ENCODE measurements at places on chromosomes 6 and 20. TPM values are rescaled to one million over a fixed set of nuclear protein-coding genes. Genes with fewer than 3 reads are reported as not detected.

DNA sequence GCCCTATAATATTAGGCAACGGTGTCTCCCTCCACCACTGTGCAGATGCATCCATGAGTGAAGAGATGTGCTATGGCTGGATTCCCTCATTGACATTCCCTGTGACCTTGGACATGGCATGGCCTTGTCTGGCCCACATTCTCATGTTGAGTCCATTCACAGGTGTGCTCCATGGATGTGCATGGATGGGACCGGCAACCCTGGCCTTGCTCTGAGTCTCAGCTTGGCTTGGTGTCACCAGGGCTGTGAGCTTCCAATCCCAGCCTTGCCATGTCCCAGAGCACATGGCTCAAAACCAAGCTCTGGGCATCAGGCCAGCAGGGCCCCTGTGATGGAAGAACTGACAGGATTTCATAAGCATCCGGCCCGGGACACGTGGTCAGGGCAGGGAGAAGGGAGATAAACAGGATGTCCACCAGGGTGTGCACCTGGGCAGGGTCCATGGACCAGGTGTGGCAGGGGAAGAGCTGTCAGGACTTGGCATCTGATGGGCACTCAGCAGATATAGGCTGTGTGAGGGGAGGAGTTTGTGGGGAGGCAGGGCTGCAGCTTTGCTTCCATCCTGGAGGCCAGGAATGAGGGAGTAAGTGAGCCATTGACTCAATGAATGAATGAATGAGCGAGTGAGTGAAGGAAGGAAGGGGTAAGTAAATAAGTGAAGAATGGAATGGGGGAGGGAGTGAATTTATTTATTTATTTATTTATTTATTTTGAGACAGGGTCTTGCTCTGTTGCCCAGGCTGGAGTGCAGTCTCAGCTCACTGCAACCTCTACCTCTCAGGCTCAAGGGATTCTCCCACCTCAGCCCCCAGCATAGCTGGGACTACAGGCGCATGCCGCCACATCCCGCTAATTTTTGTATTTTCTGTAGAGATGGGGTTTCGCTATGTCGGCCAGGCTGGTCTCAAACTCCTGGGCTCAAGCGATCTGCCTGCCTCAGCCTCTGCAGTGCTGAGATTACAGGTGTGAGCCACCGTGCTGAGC, 15.7 kb downstream of the NRSN2 start:
- no peak overlapping the region for H3K4me3 ChIP-seq
- H3K27ac ChIP-seq: peak overlapping the region; percentile 50
- H3K27me3 ChIP-seq: no peaks in the 10 kb centered on the region
- no peak for DNase-seq
- H3K36me3 ChIP-seq: no peaks in the 10 kb centered on the region

GRCh38 chr6:107545763-107546162, 55.8 kb downstream of the SOBP start:
- H3K4me3 ChIP-seq: no peak overlapping the region
- no peaks in the 10 kb centered on the region for H3K27me3 ChIP-seq
- peaks cover 7% of the 10 kb centered on the region for H3K4me1 ChIP-seq
- no peaks in the 10 kb centered on the region for H3K36me3 ChIP-seq

DNA sequence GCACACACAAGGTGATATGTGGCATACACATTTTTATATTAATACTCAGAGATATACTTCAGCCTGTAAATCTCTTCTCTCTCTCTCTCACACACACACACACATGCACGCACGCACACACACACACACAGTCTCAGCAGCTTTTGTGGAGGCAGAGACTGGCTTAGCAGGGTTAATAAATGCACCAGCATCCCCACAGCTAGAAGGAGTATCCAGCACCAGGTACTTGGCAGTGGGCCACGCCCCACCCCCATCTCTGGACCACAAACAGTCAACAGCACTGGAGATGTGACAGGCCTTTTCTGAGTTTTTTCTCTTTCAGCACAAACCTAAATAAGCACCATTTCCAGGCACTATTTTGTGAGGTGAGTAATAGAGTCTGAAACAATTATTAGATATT, 47.3 kb upstream of the LRFN2 start:
- no peak for DNase-seq
- H3K27ac ChIP-seq: no peak overlapping the region
- no peaks in the 10 kb centered on the region for H3K4me1 ChIP-seq
- H3K27me3 ChIP-seq: peaks cover 8% of the 10 kb centered on the region
- H3K4me3 ChIP-seq: no peak overlapping the region
- no peaks in the 10 kb centered on the region for H3K36me3 ChIP-seq

- peaks cover 5% of the 10 kb centered on the region for H3K4me1 ChIP-seq
- H3K4me3 ChIP-seq: no peak overlapping the region
- no peak overlapping the region for H3K27ac ChIP-seq
- no peak for DNase-seq
- no peaks in the 10 kb centered on the region for H3K27me3 ChIP-seq
- no peaks in the 10 kb centered on the region for H3K36me3 ChIP-seq
These were observed 173.7 kb upstream of the ID4 start for GRCh38 chr6:19663479-19663878.

GRCh38 chr20:17666481-17666880, 15.6 kb downstream of the RRBP1 start:
- H3K36me3 ChIP-seq: peaks cover 23% of the 10 kb centered on the region
- no peak overlapping the region for H3K4me3 ChIP-seq
- DNase-seq: no peak

DNA sequence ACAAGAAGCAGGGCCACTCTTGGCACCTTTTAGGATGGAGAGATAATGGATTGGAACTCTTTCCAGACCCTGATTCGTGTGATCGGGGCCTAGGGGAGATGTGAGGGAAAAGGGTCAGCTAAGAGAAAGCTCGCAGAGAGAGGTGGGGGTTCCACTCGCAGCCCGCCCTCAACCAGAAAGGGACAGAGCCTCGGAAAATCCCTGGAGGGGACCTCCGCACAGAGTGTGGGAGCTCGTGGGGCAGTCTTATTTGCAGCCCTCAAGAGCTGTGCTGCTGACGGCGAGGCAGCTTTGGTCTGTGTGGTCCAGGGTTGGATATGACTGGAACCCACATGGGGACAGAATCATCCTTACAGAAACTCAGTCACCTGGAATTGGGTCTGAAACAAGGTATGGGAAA, 184.3 kb upstream of the PMEPA1 start:
- H3K27me3 ChIP-seq: peaks cover 53% of the 10 kb centered on the region
- no peaks in the 10 kb centered on the region for H3K4me1 ChIP-seq
- H3K36me3 ChIP-seq: no peaks in the 10 kb centered on the region

DNA sequence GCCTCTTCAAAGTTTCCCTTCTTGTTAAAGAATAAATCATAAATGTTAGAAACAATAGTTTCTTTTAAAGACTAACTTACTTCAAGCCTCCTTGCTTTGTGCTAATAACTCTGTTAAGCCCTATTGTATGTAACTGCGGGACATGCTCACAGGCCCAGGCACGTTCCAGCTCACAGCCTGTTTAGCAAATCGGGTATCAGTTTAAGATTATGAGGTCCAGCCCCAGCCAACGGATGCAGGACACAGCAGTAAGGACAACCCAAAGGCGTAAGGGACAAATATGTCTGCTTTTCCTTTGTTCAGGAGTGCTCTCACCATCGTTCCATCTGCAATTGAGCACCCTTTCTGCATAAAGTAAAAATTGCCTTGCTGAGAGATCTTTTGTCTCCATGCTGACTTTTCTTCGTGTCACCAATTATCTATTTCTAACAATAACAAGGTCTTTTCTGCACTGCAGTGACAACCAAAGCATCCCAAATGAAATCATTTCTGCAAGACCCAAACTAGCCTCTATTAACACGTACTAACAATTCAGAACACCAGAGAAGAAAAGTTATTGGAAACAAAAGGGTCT, 1.4 kb downstream of the C6orf52 start:
- no peak overlapping the region for H3K27ac ChIP-seq
- DNase-seq: no peak
- no peaks in the 10 kb centered on the region for H3K36me3 ChIP-seq
- peaks cover 6% of the 10 kb centered on the region for H3K27me3 ChIP-seq

- no peak overlapping the region for H3K27ac ChIP-seq
- no peaks in the 10 kb centered on the region for H3K4me1 ChIP-seq
- H3K36me3 ChIP-seq: no peaks in the 10 kb centered on the region
These were observed 169.4 kb downstream of the EYS start for GRCh38 chr6:65537600-65537999.

GRCh38 chr20:48226642-48227041, 441.4 kb upstream of the SULF2 start:
- H3K4me1 ChIP-seq: no peaks in the 10 kb centered on the region
- peaks cover 20% of the 10 kb centered on the region for H3K27me3 ChIP-seq
- no peaks in the 10 kb centered on the region for H3K36me3 ChIP-seq
- no peak overlapping the region for H3K27ac ChIP-seq

GRCh38 chr6:73873081-73873480, 177.1 kb downstream of the CD109 start:
- no peaks in the 10 kb centered on the region for H3K27me3 ChIP-seq
- DNase-seq: no peak
- no peak overlapping the region for H3K27ac ChIP-seq
- peaks cover 1% of the 10 kb centered on the region for H3K4me1 ChIP-seq
- no peaks in the 10 kb centered on the region for H3K36me3 ChIP-seq
- H3K4me3 ChIP-seq: no peak overlapping the region

- H3K4me3 ChIP-seq: no peak overlapping the region
- no peaks in the 10 kb centered on the region for H3K27me3 ChIP-seq
- H3K36me3 ChIP-seq: peaks cover 34% of the 10 kb centered on the region
- no peak for DNase-seq
- no peak overlapping the region for H3K27ac ChIP-seq
These were observed 10.6 kb downstream of the CEP250 start for GRCh38 chr20:35465976-35466375.

- H3K36me3 ChIP-seq: no peaks in the 10 kb centered on the region
- no peak for DNase-seq
- H3K4me1 ChIP-seq: no peaks in the 10 kb centered on the region
These were observed 289.6 kb downstream of the TBC1D7 start for GRCh38 chr6:13038741-13039190.

GRCh38 chr6:146149770-146150169, 120.9 kb downstream of the GRM1 start:
- no peak for DNase-seq
- no peaks in the 10 kb centered on the region for H3K36me3 ChIP-seq
- H3K4me1 ChIP-seq: no peaks in the 10 kb centered on the region
- H3K27me3 ChIP-seq: peaks cover 3% of the 10 kb centered on the region
- no peak overlapping the region for H3K4me3 ChIP-seq

DNA sequence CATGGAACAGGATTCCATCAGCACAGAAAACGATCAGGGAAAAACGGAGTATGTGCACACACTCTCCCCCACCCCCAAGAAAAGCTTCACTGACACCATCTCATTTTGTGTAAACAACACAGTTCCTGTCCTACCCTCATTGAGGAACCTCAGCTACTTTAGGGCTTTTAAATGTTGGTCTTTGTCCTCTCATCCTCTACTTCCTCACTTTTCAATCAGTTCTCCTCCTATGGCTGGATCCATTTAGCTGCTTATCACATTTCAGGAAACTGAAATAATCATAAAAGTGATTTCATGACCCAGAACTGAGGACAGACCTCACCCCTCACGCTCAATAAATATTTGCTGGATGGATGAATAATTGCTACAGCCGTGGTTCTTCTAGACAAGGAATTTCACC, 33.1 kb upstream of the PNRC1 start:
- no peak for DNase-seq
- H3K4me3 ChIP-seq: no peak overlapping the region
- H3K36me3 ChIP-seq: no peaks in the 10 kb centered on the region
- H3K27ac ChIP-seq: no peak overlapping the region

GRCh38 chr6:130927305-130927704, 100.1 kb downstream of the SMLR1 start:
- peaks cover 5% of the 10 kb centered on the region for H3K36me3 ChIP-seq
- no peak overlapping the region for H3K27ac ChIP-seq
- H3K4me3 ChIP-seq: no peak overlapping the region
- H3K4me1 ChIP-seq: peaks cover 12% of the 10 kb centered on the region
- DNase-seq: no peak
- H3K27me3 ChIP-seq: no peaks in the 10 kb centered on the region

DNA sequence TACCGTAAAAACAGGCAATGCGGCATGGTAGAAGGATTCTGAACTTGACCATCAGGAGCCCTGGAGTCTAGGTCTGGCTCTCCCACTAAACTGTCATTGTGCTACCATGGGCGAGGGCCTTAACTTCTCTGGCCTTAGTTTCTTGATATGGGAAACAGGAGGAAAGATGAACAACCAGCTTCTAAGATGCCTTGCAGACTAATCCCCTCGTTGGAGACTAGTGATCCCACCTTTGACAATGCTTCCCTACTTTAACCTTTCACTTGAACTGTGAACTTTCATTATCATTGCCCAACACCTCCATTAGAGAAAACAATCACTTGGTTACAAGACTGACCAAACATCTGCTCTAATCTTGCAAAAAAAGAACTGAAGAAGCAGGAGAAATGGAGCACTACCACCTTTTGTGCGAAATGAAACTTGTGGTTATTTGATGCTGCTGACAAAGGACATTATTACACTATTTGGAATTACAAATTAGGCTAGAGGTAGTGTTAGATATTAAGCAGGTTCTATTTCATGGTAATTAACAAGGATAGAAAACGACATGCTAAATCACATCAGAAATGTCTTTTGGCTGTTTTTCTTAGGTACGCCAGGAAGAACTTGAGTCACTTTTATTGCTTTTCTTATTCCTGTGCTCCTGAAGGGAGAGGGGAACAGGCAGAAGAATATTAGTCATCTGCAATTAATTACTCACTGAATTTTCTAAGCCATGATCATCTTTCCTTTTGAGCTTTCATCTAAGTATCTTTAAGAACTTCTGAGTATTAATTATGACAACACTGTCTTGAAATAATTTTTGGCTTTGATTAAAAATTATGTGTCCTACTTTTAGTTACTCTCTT, 39.1 kb upstream of the ARHGAP18 start:
- H3K27ac ChIP-seq: peak overlapping the region; percentile 87
- peaks cover 67% of the 10 kb centered on the region for H3K4me1 ChIP-seq
- DNase-seq: no peak
- H3K4me3 ChIP-seq: peak overlapping the region; percentile 1
- no peaks in the 10 kb centered on the region for H3K27me3 ChIP-seq

- H3K4me3 ChIP-seq: no peak overlapping the region
- no peaks in the 10 kb centered on the region for H3K27me3 ChIP-seq
- peaks cover 17% of the 10 kb centered on the region for H3K4me1 ChIP-seq
- H3K36me3 ChIP-seq: no peaks in the 10 kb centered on the region
These were observed 908.7 kb upstream of the CITED2 start for GRCh38 chr6:140283197-140283596.

DNA sequence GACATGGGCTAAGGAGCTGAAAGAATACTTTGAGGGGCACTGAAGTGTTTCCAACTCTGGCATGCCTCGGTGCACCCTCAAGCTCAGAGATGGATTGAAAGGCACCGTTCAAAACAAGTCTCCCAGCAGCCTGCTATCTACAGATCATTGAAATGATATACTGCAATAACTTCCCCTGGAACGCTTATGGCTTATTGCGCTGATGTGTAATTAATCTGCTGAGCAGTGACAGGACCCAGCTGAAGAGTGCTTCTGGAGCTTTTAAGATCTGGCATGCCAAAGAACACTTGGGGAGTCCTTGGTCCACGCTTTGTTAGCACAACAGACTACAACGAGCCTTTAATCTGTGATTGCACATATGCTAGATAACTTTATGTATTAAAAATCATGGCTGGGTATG, 708.2 kb downstream of the PRKN start:
- no peak overlapping the region for H3K4me3 ChIP-seq
- H3K36me3 ChIP-seq: no peaks in the 10 kb centered on the region
- no peak overlapping the region for H3K27ac ChIP-seq

Gene TMEM151B
- 0.08 TPM for total RNA-seq

Gene FAM83D
- total RNA-seq: 4.6 TPM

Gene XKR7
- not detected for total RNA-seq

Gene LY6G5C
- 5.0 TPM for total RNA-seq

Gene CNPY3
- total RNA-seq: 69.0 TPM

Gene SLC22A16
- not detected for total RNA-seq

Gene TSPO2
- not detected for total RNA-seq

Gene CDSN
- total RNA-seq: not detected

Gene RPS18
- total RNA-seq: 2,180 TPM

Gene SERINC3
- 121 TPM for total RNA-seq

Gene POM121L2
- total RNA-seq: not detected

Gene LY6G6F
- total RNA-seq: not detected

Gene SLC17A1
- not detected for total RNA-seq

Data from osteocyte (in vitro differentiated cells).